ENCODE measurements at places on chromosomes 11 and 22. TPM values are rescaled to one million over a fixed set of nuclear protein-coding genes. Genes with fewer than 3 reads are reported as not detected.

GRCh38 chr11:75547617-75548058 is 14.4 kb upstream of the SERPINH1 start:
- no peak for DNase-seq

GRCh38 chr22:30167734-30168133 is 78.8 kb downstream of the LIF start:
- no peak for DNase-seq

DNA sequence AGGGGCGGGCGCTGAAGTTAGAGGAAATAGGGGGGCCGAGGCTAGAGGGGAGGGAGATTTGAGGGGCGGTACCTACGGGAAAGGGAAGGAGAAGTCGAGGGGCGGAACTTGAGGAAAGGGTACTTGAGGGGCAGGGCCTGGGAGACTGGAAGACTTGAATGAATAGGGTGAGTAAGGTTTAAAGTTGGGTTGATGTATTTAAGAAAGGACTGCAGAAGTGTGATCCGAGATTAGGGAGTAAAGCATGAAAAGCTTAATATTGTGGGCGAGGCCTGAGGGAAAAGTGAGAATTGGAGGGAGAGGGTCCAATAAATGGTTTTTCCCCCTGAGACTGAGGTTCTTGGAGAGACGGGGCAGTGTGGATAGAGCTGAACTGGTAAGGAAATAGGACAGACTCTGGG is 723 bp downstream of the HSCB start:
- no peak for DNase-seq

- DNase-seq = no peak
These were observed 269.3 kb upstream of the MPPED2 start for GRCh38 chr11:30855383-30856006.

- no peak for DNase-seq
These were observed 19.5 kb downstream of the IL17REL start for GRCh38 chr22:49992921-49993648.

GRCh38 chr11:120241277-120241676 is 1.3 kb downstream of the POU2F3 start:
- DNase-seq = no peak

DNA sequence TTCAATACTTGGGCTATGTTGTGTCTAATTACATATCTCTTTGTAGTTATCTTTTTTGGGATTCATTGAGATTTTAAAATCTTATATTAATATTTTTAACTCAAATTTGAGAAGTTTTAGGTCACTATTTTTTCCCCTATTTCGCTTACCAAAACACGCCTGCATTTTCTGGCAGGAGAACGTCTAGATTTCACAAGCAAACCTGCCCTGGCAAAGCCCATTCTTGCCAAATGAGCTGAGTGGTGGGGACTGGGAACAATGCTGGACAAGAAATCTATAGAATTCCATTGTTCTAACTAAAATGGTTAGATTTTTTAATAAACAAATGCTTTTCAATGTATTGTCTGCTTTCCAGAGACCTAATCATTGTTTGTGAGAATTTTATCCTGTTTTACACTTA is 1283.7 kb upstream of the RAG2 start:
- no peak for DNase-seq

- no peak for DNase-seq
These were observed 7.5 kb upstream of the SYT8 start for GRCh38 chr11:1827095-1827813.

GRCh38 chr11:107563702-107564101 is 1.8 kb downstream of the ALKBH8 start:
- DNase-seq = no peak

GRCh38 chr11:8047382-8047781 is 33.6 kb upstream of the TUB start:
- DNase-seq = no peak

GRCh38 chr11:63504933-63505586 is 824 bp upstream of the LGALS12 start:
- no peak for DNase-seq

The RAB39A gene
- total RNA-seq = 6.8 TPM

The CPSF7 gene
- total RNA-seq = 80.2 TPM

- no peak for DNase-seq
These were observed 59.9 kb downstream of the PPFIBP2 start for GRCh38 chr11:7573558-7574296.

DNA sequence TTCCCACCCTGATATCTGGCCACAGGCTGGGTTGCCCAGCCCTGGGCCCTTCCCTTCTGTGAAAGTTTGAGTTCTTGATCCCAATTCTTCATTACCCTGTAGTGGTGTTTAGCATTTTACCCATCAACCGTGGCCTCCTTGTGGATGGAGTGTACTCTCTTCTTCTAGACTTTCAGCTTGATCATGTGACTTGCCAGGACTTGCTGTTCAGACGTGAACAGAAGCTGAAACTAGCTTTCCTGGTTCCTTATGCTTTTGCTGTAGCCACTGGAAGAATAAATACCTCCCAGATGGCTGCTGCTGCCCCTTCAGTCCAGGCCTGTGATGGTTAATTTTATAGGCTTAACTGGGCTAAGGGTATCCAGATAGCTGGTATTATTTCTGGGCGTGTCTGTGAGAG is 32.7 kb upstream of the DAGLA start:
- DNase-seq = no peak

The OR8D1 gene
- total RNA-seq = not detected

DNA sequence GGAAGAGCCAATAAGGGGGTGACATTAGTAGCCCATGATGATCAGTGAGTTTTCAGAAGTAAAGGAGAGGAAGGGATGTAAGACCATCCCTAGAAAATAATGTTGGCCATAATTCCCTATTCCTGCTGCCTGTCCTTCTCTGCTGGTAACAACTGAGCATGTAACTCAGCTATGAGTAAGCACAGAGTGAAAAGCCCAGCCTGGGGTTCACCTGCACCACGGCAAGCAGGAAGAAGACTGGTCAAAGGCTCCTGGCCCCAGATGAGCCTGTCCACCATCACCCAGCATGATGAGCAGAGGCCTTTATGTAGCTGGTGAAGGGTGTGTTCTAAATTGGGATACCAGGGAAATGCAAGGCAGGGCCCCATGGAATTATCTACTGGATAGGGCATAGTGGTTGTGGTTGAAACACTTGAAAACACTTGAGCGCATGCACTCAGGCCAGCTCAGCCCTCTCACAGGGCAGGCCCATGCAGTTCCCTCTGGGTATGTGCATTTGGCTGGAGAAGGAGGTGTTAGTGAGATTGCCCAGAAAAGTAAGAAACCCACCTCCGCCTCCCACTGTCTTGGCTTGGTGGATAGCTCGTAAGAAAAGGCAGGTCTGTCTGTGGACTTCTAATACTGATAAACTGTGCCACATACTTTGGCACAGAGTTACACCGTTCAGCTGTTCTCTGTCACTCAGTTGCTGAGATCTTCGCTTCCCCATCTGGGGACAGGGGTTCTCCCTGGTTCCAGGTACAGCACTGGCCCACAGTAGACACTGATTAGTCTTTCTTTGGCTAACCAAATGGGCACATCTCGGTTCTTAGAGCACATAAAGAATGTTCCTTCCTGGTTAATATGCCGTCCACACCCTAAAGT is 86.8 kb downstream of the AMOTL1 start:
- no peak for DNase-seq

GRCh38 chr11:47398551-47398950 is 9.8 kb upstream of the SLC39A13 start:
- DNase-seq = no peak

DNA sequence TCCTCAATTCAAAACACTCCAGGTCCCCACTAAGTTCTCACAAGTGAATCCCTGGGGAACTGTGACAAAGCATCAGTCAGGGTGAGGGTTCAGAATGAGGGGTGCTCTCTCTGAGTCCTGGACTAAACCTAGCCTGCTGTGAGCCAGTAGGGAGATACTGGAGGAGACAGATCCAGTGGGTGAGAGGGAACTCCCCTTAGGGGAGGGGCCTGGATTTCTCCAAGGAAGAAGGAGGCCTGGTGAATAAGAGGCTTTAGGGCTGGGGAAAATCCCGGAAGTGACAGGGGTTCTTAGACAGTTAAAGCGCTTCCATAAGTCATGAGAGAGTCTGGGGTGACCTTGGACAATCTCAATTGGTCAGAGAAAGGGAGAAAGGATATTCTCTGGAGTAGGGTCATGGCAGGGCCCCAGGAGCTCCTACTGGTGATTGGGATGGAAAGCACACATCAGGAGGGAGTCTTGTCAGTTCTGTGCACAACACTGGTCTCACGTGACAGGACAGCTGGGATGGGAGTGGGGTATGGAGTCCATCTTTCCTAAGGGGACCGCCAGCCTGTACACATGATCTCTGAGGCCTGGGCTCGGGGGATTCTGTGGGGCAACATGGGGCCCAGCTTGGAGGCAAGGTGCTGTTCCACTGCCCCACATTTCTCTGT is 1.5 kb downstream of the TBC1D10A start:
- DNase-seq = no peak

GRCh38 chr11:69540118-69541000 is 58.9 kb downstream of the LINC01488 start:
- DNase-seq = no peak

The SCGB1D2 gene
- total RNA-seq = not detected

DNA sequence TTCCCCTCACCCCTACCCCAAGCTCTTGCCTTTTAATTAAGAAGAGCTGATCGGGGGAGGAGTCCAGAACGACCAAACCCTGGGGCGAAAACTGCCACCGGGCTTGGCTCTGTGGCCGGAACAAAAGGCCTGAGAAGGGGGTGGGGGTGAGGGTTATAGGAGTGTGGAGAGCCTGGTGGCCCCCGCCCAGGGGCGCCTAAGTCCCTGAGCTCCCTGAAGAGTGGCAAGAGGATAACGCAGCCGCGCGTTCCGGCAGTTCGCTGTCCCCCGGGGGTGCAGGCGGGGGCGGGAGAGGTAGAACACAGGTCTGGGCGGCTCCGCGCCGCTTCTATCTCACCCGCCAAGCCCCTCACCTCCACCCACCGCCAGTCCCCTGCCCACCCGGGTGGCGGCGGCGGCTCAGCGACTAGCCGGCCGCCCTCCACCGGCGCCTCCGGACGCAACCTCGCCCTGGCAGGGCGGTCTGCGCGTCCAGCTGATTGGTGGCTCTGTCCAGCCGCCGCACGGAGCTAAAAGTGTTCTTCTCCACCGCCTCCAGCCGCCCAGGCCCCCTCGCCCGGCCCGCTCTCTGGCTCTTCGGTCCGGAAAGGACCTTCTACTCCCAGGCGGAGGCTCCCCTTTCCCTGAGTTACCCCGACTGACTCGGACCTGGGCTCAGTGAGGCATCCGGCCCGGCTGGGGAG is 18.7 kb upstream of the BDNF start:
- DNase-seq = no peak

- DNase-seq = no peak
These were observed 758 bp downstream of the LDLRAD3 start for GRCh38 chr11:35944503-35945136.

The DDTL gene
- not detected for total RNA-seq

GRCh38 chr11:86099874-86100273 is 31.0 kb upstream of the PICALM start:
- DNase-seq = no peak

GRCh38 chr22:47976219-47976618 is 1213.8 kb downstream of the TBC1D22A start:
- DNase-seq = no peak

The SYCE3 gene
- not detected for total RNA-seq

DNA sequence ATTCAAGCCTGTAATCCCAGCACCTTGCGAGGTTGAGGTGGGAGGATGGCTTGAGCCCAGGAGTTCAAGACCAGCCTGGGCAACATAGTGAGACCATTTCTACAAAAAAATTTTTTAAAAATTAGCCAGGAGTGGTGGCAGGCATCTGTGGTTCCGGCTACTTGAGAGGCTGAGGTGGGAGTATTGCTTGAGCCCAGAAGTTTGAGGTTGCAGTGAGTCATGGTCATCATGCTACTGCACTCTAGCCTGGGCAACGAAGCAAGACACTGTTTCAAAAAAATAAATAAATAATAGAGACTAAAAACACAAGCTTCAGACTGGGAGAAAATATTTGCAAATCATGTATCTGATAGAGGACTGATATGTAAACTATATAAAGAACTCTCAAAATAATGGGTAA is 33.2 kb downstream of the BTBD10 start:
- DNase-seq = no peak

DNA sequence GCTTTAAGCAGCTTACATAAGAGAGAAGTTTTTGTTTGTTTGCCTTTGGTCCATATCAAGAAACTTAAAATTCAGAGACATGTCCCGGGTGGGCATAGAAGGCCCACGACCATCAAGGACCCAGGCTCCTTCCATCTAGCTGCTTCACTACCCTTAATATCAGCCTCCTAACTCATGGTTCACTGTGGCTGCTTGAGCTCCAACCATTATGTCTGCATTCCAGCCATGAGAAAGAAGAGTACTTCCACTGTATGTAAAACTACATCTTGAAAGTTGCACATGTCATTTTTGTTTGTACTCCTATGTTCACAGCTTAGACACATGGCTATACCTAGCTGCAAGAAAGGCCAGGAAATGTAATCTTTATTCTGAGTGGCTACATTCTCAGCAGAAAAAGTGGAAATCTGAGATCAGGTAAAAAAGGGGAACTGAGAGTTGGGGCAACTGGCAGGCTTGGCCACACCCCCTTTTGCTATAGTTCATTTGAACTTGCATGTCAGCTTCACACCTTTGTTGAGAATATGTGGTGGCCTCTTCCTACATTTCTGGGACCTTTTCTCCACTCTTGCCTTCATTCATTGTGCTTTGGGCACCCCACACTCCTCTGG is 81.3 kb upstream of the TP53I11 start:
- DNase-seq = peak; percentile 53

DNA sequence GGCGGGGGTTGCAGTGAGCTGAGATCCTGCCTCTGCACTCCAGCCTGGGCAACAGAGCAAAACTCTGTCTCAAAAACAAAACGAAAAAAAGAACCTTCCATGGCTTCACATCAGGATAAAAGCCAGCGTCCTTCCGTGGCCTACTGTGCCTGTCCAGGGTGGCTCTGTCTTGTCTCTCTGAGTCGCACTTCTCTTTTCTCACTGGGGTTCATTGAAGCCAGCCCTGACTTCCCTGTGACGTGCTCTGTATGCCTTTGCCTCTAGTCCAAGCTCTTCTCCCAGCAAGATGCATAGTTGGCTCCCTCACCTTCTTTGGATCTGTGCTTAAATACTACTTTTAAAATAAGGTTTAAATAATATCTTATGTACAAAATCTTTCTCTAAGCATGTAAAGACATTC is 11.6 kb downstream of the ATXN10 start:
- no peak for DNase-seq

The DERL3 gene
- total RNA-seq = 19.4 TPM

GRCh38 chr11:126311401-126312291 is 7.8 kb downstream of the DCPS start:
- DNase-seq = peak; percentile 60

- DNase-seq = no peak
These were observed 1.6 kb downstream of the NADSYN1 start for GRCh38 chr11:71454470-71455113.

DNA sequence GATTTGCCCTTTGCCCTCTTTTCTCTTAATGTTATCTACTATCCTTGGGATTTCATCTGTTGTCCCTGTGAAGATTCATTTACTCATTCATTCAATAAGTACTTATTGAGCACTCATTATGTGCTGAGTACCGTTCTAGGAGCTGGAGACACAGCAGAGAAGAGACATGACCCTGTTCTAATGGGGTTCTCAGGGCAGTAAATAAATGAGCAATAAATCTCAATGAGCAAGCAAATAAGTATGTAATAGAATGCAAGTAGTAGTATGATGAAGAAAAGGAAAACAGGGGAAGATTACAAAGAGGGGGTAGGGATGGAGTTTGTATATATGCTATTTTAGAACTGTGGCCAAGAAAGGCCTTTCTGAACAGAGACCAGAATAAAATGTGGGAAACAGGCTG is 34.2 kb upstream of the NRIP3 start:
- no peak for DNase-seq

Measured in GM12878 (cell line).